SK-N-SH treated with all-trans-retinoic acid at 6 μM for 48 hours (cell line): ENCODE measurements at places on chromosomes 16 and 17.

DNA sequence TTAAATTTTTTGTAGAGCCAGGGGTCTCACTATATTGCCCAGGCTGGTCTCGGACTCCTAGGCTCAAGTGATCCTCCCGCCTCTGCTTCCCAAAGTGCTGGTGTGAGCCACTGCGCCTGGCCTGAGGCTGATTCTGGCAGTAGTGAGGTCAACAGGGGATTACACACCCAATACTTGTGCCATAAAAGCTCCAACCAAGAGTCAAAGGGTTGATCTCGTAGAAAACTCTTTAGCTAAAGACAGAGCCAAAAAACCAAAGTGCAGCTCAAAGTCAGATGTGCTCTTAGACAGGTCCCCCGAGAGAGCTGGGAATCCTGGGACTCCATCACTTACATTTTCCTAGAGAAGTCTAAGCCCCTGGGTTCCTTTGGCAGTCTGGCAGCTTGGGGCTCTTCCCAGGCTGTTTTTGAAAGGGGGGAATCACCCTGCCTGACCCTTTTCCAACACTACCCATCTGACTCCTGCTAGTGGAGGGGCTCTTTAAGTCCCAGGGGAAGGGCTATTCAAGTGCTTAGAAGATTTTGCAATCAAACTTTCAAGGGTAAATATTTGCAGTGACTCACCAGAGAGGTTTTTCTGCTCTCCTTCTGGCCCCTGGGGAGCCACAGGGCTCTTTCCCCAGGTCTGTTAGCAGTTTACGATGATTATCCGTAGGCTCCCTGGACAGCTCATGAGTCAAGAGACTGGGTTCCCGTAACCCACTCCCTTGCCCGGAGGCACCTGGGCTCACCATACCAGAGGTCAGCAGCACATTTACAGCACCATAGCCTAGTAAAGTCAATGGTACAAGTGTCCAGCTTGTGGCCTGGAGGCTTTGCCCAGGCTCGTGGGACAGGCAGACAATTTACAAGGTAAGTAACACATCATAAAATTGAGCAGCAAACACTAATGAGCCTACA lies 408.7 kb downstream of the SLC39A11 start:
- peak; percentile 50 for ATAC-seq

DNA sequence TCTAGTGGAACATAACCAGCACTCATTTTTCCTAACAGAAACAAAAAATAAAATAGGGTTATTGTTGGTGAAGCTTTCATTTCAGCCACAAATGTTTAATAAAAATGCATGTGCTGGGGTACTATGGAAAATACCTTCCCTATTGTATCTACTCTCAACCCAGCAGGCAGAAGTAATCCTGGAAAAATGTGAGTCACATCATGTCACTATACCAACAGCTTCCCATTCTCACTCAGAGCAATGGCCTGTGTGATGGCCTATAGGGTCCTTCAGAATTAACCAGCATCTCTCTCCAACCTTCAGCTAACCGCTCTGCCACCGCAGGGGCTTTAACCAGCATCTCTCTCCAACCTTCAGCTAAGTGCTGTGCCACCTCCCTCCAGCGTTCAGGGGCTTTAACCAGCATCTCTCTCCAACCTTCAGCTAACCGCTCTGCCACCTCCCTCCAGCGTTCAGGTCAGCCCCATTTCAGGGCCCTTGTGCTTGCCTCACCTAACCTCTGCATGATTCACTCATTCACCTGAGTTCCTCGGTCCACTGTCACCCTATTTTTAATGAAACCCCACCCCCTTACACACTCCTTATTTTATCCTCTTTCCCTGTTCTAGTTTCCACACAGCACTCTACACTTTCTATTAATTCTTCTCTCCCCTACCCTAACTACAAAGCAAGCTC lies 34.0 kb downstream of the UBE2G1 start:
- ATAC-seq, result peak; percentile 57

DNA sequence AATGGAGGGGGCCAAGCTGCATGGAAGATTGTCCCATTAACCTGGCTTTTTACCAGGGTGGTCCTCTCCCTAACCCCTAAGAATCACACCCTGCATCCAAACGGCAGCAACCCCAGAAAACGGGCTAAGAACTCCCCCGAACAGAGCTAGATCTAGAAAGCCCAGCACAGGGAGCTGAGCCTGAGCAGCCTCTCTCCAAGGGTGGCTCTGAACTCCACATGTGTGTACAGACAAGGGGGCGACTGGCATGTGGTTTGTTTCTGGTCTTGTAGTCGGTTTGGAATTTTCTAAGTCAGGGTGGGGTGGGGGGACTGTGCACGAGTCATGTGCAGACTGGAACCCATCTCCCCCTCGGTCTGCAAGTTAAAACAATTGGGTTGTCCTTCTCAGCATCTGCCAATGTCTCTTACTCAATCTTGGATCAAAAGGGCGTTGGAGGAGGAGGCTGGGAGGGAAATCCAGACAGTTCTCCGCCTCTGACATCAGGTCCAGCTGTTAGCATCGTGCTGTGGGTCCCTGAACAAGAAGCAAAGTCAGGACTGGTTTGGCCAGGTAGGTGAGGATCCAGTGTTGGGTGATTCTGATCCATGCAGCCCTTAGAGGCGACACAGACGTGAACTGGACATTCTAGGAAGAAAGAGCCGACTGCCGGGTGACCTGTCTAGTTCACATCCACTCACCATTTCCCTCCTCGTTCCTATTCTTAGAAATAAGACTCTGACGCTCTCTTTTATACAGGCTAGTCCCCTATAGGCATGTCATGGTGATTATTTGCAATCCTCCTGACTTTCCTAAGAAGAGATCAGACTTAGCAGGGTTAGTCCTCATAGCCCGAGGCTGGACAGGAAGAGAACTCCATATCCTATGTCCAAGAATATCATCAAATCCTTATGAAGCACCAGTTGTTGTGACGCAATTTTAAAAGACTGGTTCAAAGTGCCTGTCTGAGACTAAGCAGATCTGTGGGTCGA lies 381.8 kb downstream of the SOX9 start:
- ATAC-seq, result no peak; the same call in 2 of the 3 replicates

DNA sequence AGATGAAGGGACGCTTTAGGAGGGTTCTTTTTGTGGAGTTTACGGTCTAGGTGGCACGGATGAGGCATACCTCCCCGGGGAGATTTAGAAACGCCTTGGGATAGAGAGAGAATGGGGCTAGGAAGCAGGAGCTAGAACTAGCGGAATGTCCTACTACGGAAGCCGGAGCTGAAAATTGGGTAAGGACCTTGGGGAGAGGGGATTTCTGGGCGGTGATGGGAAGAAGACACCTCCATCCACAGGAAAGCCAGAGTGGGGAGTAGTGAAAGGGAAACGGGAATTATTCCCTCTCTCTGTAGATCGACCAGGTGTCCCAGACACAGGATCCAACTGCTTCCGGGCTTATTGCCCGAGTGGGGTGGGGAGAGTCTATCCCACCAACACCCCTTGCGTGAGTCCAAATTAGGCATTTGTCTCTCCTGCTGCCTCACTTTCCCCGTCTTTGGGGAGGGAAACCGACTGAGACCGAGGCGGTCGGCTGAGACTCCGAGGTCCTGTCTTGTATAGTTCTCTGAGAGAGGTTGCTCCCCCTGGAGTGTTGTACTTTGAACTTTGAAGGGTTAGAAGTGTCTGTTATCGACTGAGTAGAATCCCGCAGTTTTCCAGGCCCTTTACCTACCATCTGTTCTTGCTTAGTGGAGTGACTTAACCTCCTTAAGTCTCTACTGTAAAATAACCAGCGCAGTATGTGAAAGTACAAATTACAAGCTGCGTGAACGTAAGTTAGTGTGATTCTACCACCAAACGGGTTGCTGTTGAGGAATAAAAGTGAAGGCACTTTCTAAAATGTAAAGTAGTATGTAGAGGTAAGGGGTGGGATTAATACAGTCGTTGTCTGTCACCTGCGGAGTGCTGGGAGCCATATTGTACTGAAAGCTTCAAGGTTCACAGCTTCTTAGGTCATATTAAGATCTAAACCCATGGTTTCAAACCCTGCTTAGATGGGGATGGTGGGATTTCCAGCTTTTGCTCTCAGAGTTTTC lies 1.0 kb downstream of the RSPRY1 start:
- ATAC-seq, result peak; percentile 18

DNA sequence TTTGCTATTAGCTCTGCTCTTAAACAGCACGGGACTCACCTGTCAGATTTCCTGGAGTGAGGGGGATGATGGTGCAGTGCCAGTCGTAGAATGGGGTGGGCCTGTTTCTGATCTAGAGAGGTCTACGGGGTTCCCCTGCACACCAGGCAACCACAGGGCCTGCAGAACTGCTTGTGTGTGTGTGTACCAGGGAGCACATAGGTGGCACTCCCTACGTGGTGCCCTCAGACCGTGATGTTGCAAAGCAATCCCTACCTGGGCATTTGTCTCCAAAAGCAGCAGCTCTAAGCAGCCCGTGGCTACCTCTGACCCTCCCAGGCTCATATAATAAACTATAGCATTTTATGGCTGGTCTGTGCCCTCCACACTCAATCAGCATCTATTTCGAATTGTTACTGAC lies 38.5 kb downstream of the MPRIP start:
- no peak for ATAC-seq

DNA sequence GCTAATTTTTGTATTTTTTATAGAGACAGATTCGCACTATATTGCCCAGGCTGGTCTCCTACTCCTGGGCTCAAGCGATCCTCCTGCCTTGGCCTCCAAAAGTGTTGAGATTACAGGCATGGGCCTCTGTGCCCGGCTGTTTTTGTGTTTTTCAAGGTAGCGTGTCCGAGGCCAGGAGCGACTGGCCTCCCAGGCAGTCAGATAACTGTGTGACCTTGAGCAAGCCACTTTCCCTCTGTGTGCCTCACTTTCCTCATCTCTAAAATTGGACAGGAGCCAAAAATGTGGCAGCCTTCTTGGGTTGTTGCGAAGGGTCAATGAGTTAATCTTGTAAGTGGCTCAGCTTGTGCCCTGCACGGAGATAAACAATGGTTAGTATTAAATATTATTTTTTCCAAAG lies 2.4 kb downstream of the ABCC1 start:
- no peak for ATAC-seq

GRCh38 chr16:46883353-46883689 lies 841 bp upstream of the GPT2 start:
- no peak for ATAC-seq

- ATAC-seq, result no peak
These were observed 10.8 kb downstream of the ZG16B start for GRCh38 chr16:2840914-2841313.

DNA sequence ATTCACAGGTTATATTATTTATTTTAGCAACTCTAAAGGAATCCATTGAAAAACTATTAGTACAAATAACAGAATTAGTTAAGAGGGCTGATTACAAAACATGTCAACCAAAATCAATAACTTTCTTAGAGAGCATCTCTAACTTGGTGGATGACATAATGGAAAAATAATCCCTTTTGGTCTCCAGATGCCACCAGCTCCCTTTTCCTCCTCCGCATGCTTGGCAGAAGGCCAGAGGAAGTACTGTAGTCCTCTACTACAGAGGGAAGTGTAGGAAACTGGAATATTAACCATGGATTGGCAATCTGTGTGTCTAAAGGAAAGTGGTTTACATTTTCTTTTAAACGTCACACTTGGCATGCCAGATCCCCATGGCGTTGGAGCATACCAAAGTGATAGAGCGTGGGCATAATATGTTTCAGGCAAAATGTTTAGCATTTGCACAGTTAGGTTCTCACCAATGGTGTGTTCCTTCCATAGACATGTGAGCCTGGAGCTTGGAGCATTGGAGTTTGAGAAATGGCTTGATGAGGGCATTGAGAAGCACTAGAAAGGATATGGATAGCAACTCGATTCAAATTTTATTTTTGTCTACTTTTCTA lies 106.3 kb downstream of the PRKCB start:
- no peak for ATAC-seq

GRCh38 chr16:57689762-57690558 lies 4.6 kb upstream of the DRC7 start:
- no peak for ATAC-seq

- ATAC-seq, result no peak
These were observed 88.2 kb downstream of the IRX5 start for GRCh38 chr16:55018881-55019280.

DNA sequence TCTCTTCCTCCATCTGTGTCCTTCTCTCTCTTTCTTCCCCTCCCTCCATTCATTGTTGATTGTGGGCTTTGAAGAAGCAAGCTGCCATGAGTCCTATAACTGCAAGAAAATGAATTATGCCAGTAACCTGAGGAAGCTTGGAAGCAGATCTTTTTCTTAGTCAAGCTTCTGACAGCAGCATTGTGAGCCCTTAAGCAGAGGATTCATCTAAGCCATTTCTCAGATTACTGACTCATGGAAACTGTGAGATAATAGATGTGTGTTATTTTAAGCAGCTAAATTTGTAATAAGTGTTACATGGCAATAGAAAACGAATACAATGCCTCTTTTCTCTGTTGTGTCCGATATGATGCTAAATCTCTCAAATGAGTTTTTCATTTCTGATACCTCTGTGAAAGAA lies 1109.7 kb downstream of the CDH11 start:
- no peak for ATAC-seq

DNA sequence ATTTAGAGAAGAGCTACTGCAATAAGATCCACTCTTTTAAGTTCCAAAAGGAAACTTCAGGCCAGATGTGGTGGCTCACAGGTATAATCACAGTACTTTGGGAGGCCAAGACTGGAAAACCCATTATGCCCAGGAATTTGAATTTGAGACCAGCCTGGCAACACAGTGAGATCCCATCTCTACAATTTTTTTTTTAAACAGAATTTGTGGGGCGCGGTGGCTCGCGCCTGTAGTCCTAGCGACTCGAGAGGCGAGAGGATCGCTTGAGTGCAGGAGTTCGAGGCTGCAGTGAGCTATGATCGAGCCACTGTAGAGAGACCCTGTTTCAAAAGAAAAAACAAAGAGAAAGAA lies 793 bp downstream of the COG7 start:
- ATAC-seq, result peak; percentile 11

GRCh38 chr16:20191566-20191965 lies 117.9 kb upstream of the GPR139 start:
- no peak for ATAC-seq

DNA sequence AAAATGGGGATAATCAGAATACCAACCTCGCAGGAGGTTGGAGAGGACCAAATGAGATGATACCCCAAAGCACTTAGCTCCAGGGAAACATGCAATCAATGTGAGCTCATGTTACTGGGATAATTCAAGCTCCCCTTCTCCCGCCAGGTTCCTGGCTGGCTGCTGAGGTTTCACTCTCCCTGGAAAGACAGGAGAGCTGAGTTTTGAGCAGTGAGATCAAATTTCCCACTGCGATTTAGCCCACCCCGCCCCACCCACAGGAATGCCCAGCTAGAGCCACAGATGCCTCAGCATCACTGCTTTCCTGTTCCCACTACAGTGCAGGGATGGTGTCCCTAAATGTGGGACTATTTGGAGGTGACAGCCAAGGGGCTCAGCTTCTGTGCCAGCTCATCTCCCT lies 56.7 kb downstream of the ZNF423 start:
- ATAC-seq, result no peak

- ATAC-seq, result peak; percentile 43
These were observed at the start of gene C1QTNF1 for GRCh38 chr17:79023886-79024771. TSS of gene C1QTNF1 (plus strand) at chr17:79024169. CDS start at chr17:79043969, 19,800 bp downstream.
